HepG2 (cell line): ENCODE measurements at places on chromosomes 3 and 15. TPM values are rescaled to one million over a fixed set of nuclear protein-coding genes. Genes with fewer than 3 reads are reported as not detected.

Gene CD86
- polyA plus RNA-seq: not detected in 2 replicates

Gene EHHADH
- polyA plus RNA-seq: 14.1 and 14.5 TPM in 2 replicates

Gene CNTN4
- polyA plus RNA-seq: 0.01 and 0.03 TPM in 2 replicates

Gene ZKSCAN7
- 2.3 and 3.5 TPM in 2 replicates for polyA plus RNA-seq

Gene DCBLD2
- polyA plus RNA-seq: 34.1 and 43.8 TPM in 2 replicates

Gene TGM4
- 0.07 and 0.10 TPM in 2 replicates for polyA plus RNA-seq

Gene ERICH6
- 0.03 TPM in 1 of 2 replicates, not detected in the other for polyA plus RNA-seq

Gene ZNF501
- 1.4 and 2.4 TPM in 2 replicates for polyA plus RNA-seq

Gene IL20RB
- polyA plus RNA-seq: 0.32 and 0.37 TPM in 2 replicates

Gene BSN
- polyA plus RNA-seq: 0.42 and 0.67 TPM in 2 replicates

Gene RAB6B
- polyA plus RNA-seq: 0.16 and 0.29 TPM in 2 replicates

Gene NTRK3
- not detected in 2 replicates for polyA plus RNA-seq

Gene GPR62
- not detected in 2 replicates for polyA plus RNA-seq

Gene P2RY12
- not detected in 2 replicates for polyA plus RNA-seq

Gene USP50
- polyA plus RNA-seq: not detected in 2 replicates

Gene IGSF10
- polyA plus RNA-seq: 0.12 and 0.16 TPM in 2 replicates

Gene SEMA3F
- 14.8 and 17.2 TPM in 2 replicates for polyA plus RNA-seq

Gene SLC22A14
- polyA plus RNA-seq: 0.03 TPM in 1 of 2 replicates, not detected in the other
